ENCODE measurements at places on chromosomes 5 and 9. TPM values are rescaled to one million over a fixed set of nuclear protein-coding genes. Genes with fewer than 3 reads are reported as not detected.

The MAMDC4 gene
- polyA plus RNA-seq, result 4.7 TPM

The PTGS1 gene
- 5.9 TPM for polyA plus RNA-seq

The NADK2 gene
- 57.1 TPM for polyA plus RNA-seq

The WWC1 gene
- polyA plus RNA-seq, result 67.8 TPM

The WDR38 gene
- 0.27 TPM for polyA plus RNA-seq

The PCDHGC4 gene
- 2.9 TPM for polyA plus RNA-seq

The CNTLN gene
- 14.4 TPM for polyA plus RNA-seq

The GABRA1 gene
- not detected for polyA plus RNA-seq

The ADAMTS19 gene
- polyA plus RNA-seq, result 4.4 TPM

The ADCY2 gene
- 5.8 TPM for polyA plus RNA-seq

The CLK4 gene
- 56.0 TPM for polyA plus RNA-seq

The PTGES gene
- polyA plus RNA-seq, result 5.9 TPM

The CDO1 gene
- 16.2 TPM for polyA plus RNA-seq

The GFPT2 gene
- 4.8 TPM for polyA plus RNA-seq

The F2R gene
- 62.4 TPM for polyA plus RNA-seq

The PGGT1B gene
- polyA plus RNA-seq, result 30.0 TPM

The CACNA1B gene
- polyA plus RNA-seq, result 0.27 TPM

The SLC6A18 gene
- polyA plus RNA-seq, result not detected

The FRMPD1 gene
- polyA plus RNA-seq, result 0.72 TPM

The DNAH5 gene
- polyA plus RNA-seq, result 2.4 TPM

The UHRF2 gene
- 75.4 TPM for polyA plus RNA-seq

The TUSC1 gene
- polyA plus RNA-seq, result 19.6 TPM

The FAM200C gene
- polyA plus RNA-seq, result 15.8 TPM

The ENG gene
- polyA plus RNA-seq, result 76.1 TPM

The SPATA31A7 gene
- polyA plus RNA-seq, result not detected

The NPR2 gene
- polyA plus RNA-seq, result 28.2 TPM

The TMEFF1 gene
- polyA plus RNA-seq, result 4.4 TPM

The PCDHA7 gene
- polyA plus RNA-seq, result 0.42 TPM

The DNAI1 gene
- 2.3 TPM for polyA plus RNA-seq

The MSANTD3 gene
- polyA plus RNA-seq, result 22.1 TPM

The ANKRD31 gene
- polyA plus RNA-seq, result 0.73 TPM

The SERF1A gene
- 11.1 TPM for polyA plus RNA-seq

The ITGA1 gene
- 49.2 TPM for polyA plus RNA-seq

The PLEKHG4B gene
- polyA plus RNA-seq, result 8.2 TPM

The SLC36A1 gene
- polyA plus RNA-seq, result 7.6 TPM

The HCN1 gene
- polyA plus RNA-seq, result 0.03 TPM

The HEXB gene
- polyA plus RNA-seq, result 101 TPM

The SAXO1 gene
- polyA plus RNA-seq, result 0.16 TPM

The SHOC1 gene
- polyA plus RNA-seq, result 0.83 TPM

The LYSMD3 gene
- 29.3 TPM for polyA plus RNA-seq

The PCDHGA12 gene
- polyA plus RNA-seq, result 2.1 TPM

The LTC4S gene
- 4.6 TPM for polyA plus RNA-seq
